Right lung (tissue), 10 donors: ENCODE measurements at places on chromosomes 3 and 15.

DNA sequence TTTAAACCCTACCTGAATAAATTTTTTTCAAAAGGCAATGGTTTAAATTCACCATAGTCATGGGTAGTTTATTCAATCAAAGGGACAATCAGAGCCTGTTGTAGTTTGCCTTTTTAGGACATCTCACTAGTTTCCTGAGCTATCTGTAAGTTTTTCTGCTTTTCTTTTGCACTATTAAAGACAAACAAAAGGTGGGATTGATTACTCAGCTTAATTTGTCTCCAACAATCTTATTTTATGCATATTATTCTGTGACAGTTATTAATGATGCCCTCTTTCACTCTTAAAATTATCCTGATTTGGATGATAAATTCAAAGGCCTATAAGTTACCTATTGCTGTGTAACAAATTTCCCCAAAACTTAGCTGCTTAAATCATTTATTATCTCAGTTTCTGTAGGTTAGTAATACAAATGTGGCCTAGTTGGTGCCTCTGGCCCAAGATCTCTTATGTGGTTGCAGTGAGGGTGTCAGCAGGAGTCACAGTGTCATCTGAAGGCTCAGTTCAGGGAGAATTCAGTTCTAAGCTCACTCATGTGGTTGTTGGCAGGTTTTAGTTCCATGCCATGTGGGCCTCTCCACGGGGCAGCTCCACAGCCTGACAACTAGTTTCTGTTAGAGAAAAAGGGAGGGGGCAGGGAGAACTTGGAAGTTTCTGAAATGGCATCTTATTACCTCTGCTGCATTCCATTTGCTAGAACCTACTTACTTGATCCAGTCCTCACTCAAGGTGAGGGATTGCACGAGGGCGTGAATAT is 16.0 kb downstream of the ARMC8 start:
- DNase-seq: no peak

GRCh38 chr3:123094516-123095313 is 27.9 kb downstream of the PDIA5 start:
- no peak for DNase-seq

DNA sequence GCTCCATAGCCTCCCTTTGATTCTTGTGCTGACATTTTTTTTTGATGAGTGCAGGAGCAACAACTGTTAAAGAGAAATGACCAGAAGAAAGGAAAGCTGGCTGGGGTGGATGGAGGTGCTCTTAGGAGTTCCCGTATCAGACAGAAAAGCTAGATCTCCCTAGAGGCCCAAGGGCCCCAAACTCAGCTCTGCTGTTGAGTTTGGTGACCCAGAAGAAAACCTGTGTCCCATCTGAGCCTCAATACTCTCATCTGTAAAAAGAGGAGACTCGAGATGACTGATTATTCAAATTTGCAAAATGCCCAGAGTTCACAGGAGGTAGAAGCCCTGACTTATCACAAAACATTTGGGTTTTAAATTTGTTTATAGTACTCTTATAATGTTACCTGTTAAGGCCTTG is 142.4 kb downstream of the TIGIT start:
- no peak for DNase-seq

GRCh38 chr15:71103102-71103676 is 12.1 kb upstream of the THSD4 start:
- DNase-seq: no peak

DNA sequence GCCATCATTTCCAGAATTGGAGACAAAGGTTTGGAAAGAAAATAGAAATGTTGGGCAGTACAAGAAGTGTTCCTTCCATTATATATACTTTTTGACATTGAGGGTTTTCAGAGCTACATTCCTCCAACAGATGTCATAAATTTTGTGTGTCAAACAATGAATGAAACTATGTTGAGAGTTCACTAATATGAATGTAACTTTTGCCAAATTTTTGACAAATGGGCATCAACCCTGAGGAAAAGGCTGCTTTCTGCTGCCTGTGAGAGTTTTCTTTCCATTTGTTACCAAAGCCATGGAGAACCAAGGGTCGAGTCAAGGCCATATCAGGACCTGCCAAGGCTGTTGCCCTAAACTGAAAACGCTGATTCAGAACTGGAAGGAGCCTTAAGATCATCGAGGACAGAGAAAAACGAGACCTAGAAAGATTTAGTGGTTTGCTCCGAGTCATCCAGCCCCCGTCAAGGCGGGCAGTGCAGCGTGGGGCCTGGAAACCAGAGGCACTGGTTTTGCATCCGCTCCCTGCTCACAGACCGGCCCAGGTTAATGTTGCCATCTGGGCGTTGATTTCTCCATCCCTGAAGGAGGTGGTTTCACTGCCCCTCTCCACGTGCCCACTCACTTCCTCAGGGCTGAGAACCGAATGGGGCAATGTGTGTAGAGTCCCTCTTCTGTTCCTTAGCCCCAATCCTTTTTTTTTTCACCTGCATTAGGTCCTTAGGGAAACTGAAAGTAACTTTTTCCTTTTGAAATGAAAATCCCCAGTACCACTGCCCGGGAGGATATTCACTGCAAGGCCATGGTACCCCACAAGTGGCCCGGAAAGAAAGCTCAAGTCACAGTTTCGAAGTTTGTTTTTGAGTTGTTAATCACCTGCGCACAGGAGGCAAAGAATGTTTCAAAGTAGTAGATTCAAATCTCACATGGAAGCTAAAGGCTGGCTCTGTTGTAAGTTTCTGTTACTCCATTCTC is 32.8 kb downstream of the TPM1 start:
- no peak for DNase-seq

DNA sequence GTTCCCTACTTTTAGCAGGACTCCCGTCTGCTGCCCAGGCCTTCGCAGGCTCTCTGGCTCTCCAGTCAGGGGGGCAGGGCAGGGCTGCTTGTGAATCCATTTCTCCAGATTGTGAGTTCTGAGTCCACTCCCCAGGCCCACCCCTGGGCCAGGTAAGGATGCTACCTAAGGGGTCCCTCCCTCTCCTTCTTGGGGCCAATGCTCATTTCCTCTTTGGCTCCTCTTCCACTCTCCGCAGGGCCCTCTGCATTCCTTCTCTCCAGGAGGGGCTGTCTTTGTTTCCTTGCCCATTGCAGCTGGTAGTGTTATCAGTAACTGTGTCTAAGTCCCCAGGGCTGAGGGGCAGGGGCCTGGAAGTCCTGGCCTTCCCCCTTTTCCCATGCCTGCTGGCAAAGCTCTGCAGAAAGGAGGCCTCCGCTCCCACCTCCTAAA is 13.0 kb upstream of the CACNA2D2 start:
- DNase-seq: no peak

DNA sequence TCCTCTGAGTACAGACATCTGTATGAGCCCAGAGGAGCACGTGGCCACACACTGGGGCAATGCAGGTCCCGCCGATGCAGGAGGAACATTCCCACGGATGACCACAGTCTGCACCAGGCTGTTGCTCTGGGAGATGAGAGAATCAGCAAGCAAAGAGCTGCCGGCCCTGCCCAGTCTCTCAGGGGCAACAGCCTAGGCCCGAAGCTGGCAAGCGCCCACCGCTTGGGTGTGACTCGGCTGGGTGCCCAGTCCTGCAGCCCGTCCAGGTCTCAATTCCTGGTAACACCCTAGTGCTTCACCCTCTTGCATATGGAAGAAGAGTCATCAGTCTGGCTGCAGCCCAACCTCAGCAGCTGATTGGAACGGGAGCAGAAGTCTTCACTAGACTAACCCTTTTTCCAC is 153.7 kb upstream of the HES1 start:
- DNase-seq: no peak

DNA sequence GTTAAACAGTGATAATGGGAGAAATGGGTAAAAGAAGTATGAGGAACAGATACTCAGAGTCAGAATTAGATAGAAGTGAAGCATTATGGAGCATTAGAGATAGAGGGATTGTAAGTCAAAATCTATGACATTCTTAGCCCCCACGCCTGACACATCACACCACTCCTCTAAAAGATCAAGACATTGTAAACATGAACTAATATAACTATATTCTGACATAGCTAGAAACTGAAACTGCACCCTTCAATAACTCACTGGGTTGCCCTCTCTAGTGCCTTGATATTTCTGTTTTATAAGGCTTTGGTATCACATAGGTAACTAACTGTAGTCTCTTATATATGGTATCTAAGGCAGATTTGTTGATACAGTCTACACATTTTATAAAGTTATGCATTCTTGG is 684.3 kb upstream of the DPPA4 start:
- DNase-seq: no peak

GRCh38 chr3:156140001-156140595 is 19.7 kb downstream of the KCNAB1 start:
- DNase-seq: no peak

DNA sequence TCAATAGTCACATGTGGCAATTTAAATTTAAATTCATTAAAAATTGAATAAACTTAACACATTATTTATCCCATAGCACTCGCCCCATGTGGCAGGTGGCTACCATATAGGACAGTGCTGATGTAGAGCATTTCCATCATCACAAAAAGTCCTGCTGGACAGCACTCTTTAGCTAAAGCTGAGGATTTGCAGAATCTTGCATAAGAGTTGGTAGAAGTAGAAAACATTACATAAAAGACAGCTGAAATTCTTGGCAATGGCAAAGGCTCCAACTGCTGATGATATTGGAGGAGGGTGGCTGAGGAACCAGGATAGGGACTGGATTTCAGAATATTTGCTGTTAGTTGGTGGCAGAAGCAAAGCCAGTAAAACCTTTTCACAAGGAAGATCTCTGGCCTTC is 230.7 kb upstream of the SATB1 start:
- DNase-seq: no peak

GRCh38 chr15:99303907-99304306 is 52.6 kb downstream of the LRRC28 start:
- DNase-seq: peak; percentile 82

DNA sequence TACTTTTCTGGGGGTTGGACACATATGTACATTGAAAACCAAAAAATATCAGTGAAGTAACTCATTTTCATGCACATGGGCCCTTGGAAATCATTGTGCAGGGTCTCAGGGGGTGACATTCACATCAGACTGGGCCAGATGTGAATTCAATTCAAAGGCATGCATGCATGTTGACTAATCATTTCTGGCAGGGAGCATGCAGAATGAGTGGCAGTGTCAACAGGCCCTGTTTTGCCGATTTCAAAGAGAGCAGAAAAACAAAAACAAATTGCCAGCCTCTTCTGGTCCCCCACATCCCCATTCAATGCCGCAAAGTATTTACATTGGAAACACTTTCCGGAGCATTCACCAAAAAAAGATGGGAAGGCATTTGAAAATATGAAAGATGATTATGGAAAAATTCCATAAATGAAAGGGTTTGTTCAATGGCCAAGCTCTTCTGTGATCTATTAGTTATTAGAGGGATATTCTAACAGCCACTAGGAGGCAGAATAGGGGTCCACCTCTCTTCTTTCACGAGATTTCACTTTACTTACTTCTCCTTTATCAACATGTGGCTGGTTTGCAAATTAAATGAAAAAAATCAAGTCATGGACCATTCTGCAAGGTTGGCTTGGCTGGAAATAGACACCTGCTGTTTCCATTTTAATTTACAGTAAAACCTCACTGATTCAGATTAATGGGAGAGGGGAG is 119.9 kb upstream of the FEZF2 start:
- no peak for DNase-seq

GRCh38 chr3:40404591-40405198 is 17.7 kb downstream of the ENTPD3 start:
- no peak for DNase-seq

- no peak for DNase-seq
These were observed 98.9 kb downstream of the EOMES start for GRCh38 chr3:27623085-27623753.

DNA sequence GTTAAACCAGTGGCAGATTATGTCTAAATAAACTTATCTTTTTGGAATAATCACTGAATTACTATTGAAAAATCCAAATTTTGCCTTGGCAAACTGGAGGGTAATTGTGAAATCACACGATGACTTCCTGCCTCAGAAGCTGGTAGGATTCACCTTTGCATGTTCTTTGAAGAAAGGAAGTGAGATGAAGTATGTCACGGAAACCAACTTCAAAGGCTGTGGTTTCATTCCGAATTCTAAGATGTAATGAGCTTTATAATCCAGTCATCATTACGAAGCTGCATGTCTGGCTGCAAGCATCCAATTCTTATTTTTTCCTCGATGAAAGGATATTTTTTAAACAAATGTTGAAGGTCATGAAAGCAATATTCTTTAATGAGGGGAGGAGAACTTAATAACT is 15.0 kb upstream of the ZBED2 start:
- DNase-seq: no peak

GRCh38 chr3:165148876-165149441 is 47.2 kb downstream of the SLITRK3 start:
- no peak for DNase-seq

- DNase-seq: no peak
These were observed 8.0 kb downstream of the SH3BP5 start for GRCh38 chr3:15324379-15324808.

GRCh38 chr3:123130079-123130750 is 63.4 kb downstream of the PDIA5 start:
- no peak for DNase-seq

DNA sequence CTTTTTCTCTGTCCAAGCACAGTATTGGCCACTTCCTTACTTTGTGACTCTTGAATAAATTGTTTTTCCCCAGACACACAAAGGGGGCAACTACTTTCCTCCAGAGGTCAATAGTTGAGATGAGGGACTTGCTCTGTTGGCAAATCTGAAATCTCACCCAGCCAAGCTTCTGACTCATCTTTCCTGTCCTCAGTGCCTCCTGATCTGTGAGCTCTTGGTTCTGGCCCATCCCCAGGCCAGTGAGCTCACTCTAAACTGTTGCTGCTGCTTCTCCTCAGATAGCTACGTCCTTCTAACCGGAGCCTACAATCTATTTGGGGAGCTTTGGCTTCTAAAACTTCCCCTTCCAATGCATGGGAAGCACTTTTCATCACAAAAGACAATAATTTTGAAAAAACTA is 50.0 kb upstream of the NMD3 start:
- no peak for DNase-seq

DNA sequence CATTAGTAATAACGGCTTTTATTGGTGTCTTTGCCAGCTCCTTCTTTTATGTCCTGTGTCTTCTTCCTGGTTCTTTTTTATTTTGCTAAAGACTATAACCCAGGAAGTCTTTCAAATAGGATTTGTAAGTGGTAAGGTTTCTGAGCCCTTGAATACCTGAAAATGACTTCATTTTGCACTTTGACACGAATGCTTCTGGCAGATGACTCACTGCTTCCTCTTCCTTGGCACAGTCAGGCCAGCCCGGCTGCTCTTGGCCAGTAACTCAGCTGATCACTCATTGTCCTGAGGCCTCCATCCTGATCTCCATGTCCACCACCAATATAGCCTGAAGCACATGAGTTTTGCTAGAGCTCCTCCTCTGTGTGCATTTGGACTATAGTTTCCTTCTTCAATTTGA is 48.7 kb upstream of the NR2E3 start:
- DNase-seq: no peak
